Stimulated activated CD4-positive, alpha-beta T cell treated with anti-CD3 and anti-CD28 coated beads, Interleukin-2, amount 100 ng/mL, for 24 hours (primary cell): ENCODE measurements at places on chromosomes 6 and 20.

GRCh38 chr20:9926007-9926406, 87.1 kb upstream of the PAK5 start:
- no peak for DNase-seq

GRCh38 chr6:56663344-56663743, 20.7 kb upstream of the DST start:
- DNase-seq = no peak

DNA sequence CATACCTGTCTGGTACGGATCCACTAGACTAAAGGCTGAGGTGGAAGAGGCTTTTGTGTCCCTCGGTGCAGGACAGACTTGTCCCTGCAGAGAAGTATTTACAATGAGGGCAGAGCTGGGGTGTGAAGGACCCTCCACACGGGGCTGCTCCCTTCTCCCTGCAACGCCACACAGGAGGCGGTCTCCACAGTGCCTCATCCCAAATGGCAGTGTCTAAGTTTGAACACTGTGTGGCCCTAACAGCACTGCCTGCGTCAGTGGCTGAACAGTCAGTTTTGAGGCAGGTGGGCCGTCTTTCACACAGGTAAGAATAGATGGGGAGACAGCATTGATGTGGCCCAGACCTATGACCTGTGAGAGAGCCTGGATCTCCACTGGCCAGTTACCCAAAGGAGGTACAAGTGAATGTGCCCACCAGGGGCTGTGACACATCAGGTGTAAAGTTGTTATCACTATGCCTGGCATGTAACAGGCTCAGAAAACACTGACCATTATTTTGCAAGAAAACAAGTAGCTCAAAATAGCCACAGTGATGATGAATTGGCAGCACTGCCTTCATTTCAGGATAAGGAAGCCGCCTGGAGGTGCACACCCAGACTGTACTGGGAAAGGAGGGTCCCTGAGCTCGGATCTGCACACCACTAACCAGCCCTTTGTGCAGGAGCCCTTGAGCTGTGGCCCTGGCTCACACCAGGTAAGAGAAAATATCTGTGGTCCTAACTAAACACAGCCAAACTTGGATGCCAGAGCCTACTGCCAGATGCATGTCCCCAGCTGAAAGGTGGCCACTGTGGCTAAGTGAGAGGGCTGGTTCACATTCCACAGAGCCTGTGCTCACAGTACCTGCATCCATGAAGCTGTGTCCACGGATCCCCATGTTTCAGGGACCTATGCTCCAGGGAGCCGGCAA, 246.7 kb downstream of the DLL1 start:
- DNase-seq = no peak

DNA sequence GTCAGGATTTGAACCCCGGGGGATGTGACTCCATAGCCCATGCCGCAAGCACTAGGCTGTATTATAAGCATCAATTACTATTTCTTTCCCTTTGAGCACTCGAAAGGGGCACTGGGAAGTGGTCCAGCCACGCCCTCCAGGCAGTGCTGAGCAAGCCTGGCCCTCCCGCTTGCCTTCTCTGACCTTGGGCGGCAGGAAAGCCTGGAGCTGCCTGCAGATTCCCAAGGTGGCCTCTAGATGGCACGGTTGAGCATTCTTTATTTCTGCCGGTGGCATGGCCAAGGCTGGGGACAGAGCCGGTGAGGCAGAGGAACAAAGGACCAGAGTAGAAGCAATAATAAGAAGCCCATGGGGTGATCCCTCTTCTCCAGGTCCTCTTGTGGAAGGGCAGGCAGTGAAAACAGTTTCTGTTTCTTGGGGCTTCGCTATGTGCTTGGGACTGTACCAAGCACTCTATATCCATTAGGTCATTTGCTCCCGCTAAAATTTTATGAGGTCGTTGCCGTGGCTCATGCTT, 32.0 kb downstream of the ARHGAP40 start:
- peak; percentile 69 for DNase-seq
